Activated T-helper 1 cell treated with anti-CD3 and anti-CD28 coated beads, Interleukin-2, amount 50 U/mL, for 16 hours (primary cell): ENCODE measurements at places on chromosomes 6 and 20.

DNA sequence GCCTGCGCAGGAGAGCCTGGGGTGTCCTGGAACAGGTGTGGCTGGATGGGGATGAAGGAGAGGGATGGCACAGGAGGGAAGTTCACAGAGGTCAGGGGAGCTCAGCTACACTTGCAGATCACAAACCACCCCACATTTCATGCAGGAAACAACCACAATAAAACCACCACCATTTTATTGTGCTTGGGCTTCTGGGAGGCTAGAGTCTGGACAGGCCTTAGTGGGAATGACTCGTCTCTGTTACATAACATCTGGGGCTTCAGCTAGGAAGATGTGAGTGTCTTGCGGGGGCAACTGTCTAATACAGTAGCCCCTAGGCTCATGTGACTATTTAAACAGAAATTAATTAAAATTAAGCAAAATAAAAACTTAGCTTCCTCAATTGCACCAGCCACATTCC lies 33.4 kb downstream of the SNX5 start:
- DNase-seq: no peak

GRCh38 chr6:90464507-90464906 lies 122.4 kb downstream of the MAP3K7 start:
- DNase-seq: no peak

GRCh38 chr6:31083742-31084354 lies 28.5 kb downstream of the C6orf15 start:
- DNase-seq: no peak

GRCh38 chr6:82073484-82073883 lies 174.1 kb downstream of the IBTK start:
- DNase-seq: no peak

GRCh38 chr20:37928996-37929682 lies 26.2 kb downstream of the VSTM2L start:
- no peak for DNase-seq

- DNase-seq: no peak
These were observed 5.0 kb downstream of the GFRA4 start for GRCh38 chr20:3658019-3658715.

DNA sequence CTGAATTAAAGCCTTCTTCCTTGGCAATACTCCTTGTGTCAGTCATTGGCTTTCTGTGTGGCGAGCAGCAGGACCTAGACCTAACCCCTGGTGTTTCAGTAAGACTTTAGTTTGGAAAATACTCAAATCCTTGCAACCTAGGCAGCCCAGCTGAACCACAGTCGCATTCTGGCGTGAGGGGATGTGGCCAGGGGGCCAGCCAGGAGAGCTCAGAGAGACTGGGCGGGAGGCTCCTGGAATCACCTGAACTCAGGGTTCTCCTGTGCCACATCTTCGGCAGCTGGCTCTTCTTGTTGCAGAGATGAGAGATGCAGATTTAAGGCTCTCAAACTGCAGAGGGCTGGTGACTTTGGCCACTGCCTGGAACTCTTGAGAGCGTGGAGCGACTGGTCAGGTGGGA lies 102.7 kb downstream of the SYNDIG1 start:
- DNase-seq: no peak

GRCh38 chr6:20732896-20733295 lies 198.6 kb downstream of the CDKAL1 start:
- no peak for DNase-seq

DNA sequence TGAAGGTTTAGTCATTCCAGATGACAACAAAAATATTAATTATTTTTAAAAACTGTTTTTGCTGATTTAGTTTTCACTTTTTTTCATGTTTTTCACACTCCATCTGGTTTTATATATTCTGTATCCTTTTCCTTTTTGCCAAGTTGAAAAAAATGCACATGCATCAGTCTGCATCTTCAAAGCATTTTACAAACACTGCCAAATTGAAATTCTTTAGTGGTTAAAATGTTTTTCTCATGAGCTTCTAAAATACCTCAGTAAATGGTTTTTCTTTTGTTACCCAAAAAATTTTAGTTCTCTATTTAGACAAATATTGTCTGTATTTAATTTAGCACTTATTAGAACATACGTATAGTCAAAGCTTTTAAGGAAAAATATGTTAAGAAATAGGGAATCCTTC lies 386.9 kb upstream of the HSF2 start:
- no peak for DNase-seq

DNA sequence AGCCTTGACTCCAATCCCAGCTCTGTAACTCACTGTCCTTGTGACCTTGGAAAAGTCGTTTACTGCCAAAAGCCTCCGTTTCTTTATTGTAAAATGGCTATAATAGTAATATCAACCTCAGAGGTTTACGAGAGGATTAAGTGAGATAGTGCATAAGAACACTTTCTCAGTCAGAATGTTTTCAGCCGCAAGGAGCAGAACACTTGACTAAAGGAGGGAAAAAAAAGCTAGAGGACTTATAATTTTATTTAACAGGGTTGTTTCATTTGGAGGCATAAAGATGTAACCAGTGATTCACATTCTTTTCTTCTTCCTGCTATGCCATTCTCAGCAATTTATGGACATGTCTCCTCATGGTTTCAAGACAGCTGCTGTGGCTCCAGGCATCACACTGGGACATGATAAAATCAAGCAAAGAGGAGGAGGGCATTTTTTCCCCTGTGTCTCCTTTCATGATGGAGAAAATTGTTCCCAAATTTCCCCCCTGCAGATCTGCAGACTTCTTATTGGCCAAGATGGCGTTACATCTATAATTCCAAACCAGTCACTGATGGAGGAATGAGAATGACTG lies 143.0 kb upstream of the PTPN1 start:
- no peak for DNase-seq

GRCh38 chr6:109791301-109791700 lies 100.2 kb downstream of the FIG4 start:
- no peak for DNase-seq

DNA sequence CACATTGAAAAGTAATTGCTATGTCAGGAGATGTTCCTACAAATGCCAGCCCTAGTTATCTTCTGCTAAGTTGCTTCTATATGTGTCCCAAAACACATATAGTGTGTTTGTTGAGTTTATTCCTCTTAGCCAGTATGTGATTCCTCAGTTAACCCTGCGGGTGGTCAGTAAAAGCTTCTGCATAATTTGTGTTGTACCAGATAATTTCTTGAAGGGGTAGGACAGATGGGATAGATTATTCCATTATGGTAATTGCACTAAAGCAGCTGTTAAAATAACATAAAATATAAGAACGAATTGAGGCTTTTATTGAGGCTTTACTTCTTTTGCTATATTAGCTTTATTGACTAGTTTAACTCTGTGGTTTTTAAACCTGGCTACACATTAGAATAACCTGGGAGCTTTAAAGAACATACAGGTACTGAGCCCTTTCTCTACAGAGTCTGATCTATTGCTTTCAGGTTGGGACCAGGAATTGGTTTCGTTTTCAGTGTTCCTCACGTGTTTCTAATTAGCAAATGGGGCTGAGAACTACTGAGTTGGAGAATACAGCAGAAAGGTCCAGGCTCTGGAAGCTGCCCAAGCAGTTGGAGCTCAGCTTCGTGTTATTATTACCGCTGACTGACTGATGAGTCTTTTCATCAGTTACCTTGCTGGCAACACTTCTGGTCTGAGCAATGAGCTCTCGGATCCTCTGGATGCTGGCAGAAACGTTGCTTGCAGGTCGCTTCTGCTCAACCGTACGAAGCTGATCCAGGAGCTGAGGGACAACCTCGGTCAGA lies 56.9 kb downstream of the FAM229B start:
- DNase-seq: no peak

DNA sequence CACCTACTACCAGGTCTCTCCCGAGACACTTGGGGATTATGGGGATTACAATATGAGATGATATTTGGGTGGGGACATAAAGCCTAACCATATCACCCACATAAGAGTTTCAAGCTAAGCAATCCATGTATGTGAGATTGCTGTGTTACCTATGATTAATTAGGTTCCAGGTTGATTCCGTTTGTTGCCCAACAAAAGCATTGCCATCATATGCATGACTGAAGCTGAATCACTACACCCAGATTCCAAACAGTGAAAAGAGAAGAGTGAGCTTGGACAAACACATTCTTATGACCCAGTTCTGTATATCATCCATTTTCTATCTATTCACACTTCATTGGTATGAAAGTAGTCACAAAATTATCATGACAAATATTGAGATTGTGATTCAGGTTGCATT lies 952.5 kb upstream of the MAN1A1 start:
- no peak for DNase-seq

GRCh38 chr6:148580442-148580841 lies 166.4 kb upstream of the UST start:
- no peak for DNase-seq

- no peak for DNase-seq
These were observed 32.7 kb upstream of the RNF8 start for GRCh38 chr6:37321101-37321500.

- no peak for DNase-seq
These were observed 12.2 kb upstream of the ZBTB46 start for GRCh38 chr20:63843222-63843621.
